ENCODE measurements at places on chromosomes 4 and X. TPM values are rescaled to one million over a fixed set of nuclear protein-coding genes. Genes with fewer than 3 reads are reported as not detected.

- DNase-seq = no peak
Observed at GRCh38 chr4:36374836-36375511, 93.6 kb downstream of the DTHD1 start.

DNA sequence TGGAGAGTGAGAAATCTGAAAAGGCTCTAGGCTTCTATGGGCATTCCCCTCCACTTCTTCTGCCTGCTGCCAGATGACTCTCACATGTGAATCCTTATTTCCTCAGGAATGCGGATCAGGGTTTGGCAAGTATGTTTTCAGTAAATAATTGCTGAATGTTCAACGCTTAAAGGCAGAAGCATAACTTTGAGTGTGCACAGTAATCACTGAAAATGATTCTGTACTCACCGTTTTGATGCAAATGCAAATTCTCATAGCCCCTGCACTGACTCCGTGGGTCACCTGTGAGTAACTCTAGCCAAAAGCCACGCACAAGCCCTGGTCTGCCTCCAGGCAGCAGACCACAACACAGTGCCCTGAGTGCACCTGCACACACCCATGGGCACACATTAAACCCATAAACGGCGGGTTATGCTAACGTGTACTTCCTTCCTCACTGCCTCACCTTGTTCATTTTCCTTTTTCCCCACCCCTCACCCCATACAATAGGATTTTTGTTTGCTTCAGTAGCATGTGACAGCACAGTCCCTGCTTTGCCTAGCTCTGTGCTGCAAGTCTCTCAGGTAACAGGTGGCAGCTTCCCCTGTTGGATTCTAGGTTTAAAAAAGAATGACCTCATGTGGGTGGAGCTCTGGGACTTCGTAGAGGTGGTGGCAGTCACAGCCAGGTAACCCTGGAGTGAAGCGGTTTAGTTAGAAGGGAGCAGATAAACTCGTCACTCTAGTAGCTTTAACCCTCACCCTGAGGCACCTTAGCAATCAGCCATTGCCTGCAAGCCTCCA is at the start of gene ARHGEF38:
Gene ARHGEF38 (plus strand): TSS at position 656 of the 782 bp plus-strand sequence. CDS start 146 bp downstream, outside the sequence.
- peak; percentile 29 for DNase-seq

DNA sequence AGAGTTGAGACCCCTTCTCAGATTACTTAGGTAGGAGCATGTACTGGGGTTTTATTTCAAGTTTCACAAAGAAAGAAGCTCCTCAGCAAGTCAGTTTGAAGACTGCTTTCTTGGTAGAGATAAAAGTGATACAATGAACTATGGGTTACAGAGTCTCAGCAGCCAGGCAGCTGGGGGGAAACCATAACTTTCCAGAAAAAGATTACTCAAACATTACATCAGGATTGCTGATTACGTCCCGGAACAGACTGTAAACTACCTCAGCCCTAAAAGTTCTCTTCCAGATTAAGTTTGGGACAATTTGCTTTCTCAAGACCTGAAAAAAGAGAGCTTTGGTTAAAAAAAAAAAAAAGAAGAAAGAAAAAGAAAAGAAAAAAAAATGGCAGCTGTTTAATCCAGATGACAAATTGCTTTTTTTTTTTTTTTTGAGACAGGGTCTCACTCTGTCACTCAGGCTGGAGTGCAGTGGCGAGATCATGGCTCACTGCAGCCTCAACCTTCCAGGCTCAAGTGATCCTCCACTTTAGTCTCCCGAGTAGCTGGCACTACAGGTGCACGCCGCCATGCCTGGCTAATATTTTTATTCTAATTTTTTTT is 16.6 kb downstream of the SAT1 start:
- no peak for DNase-seq

The MAGEC2 gene
- total RNA-seq = not detected

DNA sequence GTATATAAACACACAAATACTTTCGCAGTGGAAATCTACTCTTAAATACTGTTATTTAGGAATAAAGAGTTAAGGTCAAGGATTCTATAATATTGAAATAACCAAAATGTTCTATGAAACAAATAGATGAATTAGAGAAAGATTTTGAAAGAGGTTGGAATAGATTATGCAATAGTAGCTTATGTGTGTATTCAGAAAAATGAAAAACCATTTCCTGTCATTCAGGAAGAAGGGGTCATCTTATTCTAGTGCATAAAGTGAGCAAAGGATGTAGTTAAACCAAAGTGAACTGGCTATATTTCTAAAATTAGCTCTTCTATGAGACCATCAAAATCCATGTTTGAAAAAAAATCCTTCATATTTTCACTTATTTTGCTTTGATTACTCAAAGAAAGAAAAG is 30.0 kb upstream of the MYOZ2 start:
- no peak for DNase-seq

DNA sequence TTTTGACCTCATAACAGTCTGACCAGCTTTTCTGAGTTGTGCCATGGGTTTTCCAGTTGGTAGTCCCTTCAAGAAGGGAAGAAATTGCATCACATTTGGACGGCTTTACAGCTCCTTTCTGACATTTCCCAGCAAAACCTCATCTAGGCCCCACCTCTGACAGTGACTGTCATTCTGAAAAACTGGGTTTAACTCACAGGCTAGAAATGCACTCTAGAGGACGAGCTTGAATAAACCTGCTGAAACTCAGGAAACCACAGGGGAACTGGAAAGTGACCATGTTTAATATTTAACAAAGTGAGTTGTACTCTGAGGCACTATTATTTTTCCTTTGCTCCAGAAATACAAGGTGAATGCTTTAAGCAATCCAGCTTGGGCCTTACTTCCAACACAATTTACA is 434.3 kb upstream of the RASGEF1B start:
- DNase-seq = no peak

DNA sequence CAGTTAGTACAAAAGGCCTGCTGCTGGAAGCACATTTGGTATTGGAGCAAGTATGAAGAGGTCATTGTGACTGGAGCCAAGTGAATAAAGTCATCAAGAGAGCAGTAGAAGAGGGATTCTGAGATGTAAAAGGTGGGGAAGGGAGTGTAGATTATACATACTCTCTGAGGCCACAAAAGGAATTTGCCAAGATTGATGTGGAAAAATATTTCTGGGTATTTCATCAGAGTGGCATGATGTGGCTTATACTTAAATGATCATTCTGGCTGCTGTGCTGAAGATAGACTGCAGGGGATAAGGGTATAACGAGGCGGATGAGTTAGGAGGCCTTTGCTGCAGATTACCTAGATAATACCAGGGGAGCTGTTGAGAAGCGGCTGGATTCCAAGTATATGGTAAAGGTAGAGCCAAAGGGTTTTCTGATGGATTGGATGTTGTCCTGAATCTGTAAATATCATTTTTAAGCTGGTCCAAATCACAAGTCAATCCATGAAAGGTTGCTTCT is 231.8 kb upstream of the AGA start:
- DNase-seq = no peak

GRCh38 chr4:2599304-2599654 is 62.8 kb downstream of the FAM193A start:
- no peak for DNase-seq

DNA sequence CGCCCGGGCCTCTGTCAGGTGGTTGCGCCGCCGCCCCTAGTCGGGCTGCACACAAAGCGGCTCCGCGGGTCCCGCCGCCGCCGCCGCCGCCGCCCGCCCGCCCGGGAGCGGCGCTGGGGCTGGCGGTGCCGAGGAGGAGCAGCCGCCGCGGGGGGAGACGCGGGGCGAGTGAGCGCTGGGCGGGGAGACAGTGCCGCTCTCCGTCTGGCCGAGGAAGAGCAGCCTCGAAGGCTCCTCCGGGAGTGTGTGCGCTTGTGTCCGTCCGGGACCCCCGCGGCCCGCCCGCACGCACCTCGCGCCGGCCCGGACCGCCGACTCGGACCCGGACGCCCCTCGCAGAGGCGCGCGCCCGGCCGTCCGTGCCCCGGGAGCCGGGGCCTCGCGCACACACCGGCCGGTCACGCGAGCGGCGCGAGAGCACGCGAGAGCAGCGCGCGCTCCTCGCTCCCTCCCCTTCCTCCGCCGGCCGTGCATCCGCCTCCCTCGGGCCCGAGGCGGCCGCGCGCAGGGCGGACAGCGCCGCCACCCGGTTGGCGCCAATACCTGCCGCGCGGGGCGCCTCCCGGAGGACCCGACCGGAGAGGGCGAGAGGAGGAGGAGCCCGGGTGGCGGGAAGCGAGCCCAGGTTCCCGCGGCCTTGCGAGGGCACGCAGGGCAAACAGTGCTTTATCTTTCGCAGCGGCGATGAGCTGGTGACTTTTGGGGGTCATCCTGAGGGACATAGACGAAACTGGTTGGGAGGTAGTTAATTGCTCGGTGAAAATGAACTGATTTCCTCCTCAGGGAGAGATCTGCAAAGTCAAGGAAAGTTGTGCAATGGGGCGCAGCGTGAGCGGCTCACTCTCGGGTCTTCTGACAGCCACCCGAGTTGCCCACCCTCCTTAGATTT is at the start of gene PDS5A:
Gene PDS5A (minus strand): TSS at position 423 of the 889 bp plus-strand sequence. CDS start 1,334 bp downstream, outside the sequence.
- peak; percentile 87 for DNase-seq

DNA sequence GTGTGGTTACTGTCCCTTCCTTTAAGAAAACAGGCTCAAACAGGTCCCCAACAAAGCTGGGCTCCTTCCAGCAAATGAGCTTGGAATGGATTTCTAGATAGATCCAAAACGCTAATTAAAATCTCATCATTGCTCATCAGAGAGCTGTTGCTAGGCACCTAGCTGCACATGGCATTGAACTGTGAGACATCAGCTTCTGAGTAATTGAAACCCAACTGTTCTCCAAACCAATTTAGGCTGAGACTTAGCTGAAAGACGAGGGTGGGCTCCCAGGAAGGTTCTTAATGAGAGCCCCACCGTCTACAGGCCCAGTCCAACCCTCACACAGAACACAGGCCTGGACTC is 59.1 kb downstream of the FAM184B start:
- DNase-seq = no peak

GRCh38 chr4:104989371-104989770 is 157.3 kb upstream of the TET2 start:
- DNase-seq = peak; percentile 55

GRCh38 chr4:38453253-38453881 is 210.6 kb upstream of the KLF3 start:
- DNase-seq = no peak

The CT45A10 gene
- total RNA-seq = not detected

GRCh38 chr4:67584496-67584895 is 26.0 kb downstream of the STAP1 start:
- DNase-seq = no peak

The SASH3 gene
- not detected for total RNA-seq

DNA sequence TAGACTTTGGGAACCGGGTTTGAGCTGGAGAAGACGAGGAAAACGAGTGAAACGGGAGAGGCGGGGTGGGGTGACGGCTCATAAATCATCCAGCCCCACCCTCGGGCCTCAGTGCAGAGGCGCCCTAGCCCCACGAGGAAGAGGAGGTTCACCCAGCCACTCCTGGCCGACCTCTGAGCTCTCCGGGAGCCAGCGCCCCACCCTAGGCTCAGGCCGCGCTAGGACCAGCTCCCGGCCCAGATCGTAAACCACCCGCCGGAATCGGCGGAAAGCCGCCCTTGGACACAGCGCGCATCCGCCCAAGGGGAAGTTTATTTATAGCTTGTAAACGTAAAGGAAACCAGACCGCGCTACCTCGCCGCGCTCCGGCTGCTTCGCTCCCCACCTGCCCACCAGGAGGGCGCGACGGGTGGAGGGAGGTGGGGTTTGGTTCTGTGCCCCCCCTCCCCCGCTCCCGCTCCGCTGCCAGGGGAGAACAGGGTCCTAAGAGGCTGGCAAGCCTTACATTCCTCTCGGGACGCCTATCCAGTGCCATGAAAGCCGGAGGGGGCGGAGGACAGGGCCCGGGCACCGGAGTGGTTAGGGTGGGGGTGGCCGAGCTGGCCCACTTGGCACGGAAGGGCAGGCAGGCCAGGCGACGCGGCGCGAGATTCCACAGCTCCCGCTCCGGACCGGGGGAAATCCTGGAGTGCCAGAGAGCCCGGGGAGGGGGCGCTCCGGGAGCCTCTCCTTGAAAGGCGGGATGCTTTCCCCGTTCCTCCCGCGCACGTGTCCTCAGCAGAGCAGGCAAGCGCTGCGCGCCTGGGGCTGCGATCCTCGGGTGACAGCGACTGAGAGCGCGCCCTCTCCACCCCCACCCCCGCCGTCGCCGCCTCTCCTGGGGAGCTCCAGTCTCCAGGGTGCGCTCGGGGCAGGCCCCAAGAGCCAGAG is 84.2 kb downstream of the BCOR start:
- peak; percentile 65 for DNase-seq

The VEGFC gene
- total RNA-seq = 29.9 TPM

The COL25A1 gene
- 23.0 TPM for total RNA-seq

DNA sequence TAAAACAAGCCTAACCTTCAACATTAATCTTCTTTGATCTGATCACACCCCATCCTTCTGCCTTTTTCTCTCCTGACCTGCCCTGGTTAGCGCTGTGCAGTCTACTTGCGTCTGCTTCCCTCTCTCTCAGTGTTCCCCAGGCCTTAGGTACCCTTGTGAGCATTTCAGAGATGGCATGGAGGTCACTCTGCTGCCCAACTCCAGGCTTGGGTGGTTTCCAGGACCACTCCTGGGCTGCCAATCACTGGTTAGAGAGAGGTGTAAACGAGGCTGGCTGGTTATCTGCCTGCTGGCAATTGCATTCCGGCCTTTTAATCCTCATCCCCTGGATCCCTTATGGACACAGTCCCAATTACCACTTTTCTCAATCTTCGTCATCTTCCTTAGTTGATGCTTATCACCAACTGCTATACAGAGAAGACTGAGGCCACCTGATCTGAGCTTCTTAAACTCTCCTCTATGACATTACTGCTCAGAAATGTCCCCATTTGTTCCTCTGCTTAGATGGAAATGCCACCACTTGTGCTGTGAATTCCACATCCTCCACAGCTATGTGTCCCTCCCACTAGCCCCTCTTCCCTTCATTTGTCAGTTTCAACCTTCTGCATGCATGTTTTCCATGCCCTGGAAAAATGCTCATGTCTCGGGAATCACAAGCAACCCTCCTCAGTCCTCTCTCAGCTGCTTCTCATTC is 29.0 kb upstream of the BCLAF3 start:
- no peak for DNase-seq
